Amygdala (tissue), 56 donors: ENCODE measurements at places on chromosomes 16 and 17.

- DNase-seq = no peak
Observed at GRCh38 chr16:66382966-66383299, 16.4 kb downstream of the CDH5 start.

GRCh38 chr16:77611386-77611785 lies 110.9 kb upstream of the NUDT7 start:
- no peak for DNase-seq

DNA sequence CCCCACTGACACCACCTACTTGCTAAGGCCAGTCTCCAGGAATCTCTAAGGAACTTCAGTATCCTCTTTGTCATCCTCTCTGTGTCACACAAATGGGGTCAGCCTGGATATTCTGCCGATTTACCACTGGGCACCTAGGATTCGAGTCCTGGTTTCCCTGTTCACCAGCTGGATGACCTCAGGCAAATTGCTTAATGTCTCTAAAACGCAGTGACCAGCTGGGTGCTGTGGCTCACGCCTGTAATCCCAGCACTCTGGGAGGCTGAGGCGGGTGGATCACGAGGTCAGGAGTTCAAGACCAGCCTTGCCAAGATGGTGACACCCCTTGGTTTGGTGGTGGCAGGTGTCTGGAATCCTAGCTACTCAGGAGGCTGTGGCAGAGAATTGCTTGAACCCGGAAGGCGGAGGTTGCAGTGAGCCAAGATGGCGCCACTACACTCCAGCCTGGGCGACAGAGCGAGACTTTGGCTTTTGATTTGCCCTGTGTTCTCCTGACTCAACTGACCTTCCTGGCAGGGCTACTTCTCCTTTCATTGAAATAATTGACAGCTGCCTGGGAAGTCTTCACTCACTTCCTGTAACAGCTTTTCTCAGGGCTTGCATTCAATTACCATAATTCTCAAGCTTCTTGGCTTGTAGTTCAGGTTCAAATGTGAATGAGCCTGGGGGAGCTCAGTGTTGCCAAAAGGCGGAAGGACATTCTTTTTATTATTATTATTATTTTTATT lies 15.4 kb downstream of the SYCE1L start:
- no peak for DNase-seq

GRCh38 chr17:206941-207560 lies 25.6 kb upstream of the DOC2B start:
- DNase-seq = no peak

DNA sequence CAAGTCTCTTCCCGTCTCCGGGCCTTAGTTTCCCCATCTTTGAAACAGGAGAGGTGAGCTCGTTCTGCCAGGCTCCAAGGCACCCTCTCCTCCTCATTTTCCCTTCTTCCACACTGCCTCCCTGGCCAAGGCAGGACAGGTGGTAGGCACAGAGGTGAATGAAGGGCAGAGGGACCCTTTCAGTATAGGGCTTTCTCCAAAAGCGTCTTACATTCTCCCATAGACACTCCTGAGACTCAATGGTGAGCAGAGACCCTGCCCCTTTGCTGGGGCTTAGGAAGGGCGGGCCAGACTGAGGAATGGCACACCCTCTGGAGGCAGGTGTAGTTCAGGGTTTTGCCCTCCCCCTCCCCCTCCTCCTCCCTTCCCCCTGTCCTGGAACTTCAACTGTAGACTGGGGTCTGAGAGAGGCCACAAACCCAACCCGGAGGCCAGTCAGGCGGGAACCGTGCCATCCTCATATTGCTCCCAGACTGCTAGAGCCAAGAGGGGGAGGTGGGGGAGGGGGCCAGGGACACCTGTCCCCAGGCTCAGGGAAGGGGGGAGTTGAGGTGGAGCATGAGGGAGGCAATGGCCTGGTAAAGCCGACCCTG lies 1.9 kb downstream of the PLEKHH3 start:
- no peak for DNase-seq

DNA sequence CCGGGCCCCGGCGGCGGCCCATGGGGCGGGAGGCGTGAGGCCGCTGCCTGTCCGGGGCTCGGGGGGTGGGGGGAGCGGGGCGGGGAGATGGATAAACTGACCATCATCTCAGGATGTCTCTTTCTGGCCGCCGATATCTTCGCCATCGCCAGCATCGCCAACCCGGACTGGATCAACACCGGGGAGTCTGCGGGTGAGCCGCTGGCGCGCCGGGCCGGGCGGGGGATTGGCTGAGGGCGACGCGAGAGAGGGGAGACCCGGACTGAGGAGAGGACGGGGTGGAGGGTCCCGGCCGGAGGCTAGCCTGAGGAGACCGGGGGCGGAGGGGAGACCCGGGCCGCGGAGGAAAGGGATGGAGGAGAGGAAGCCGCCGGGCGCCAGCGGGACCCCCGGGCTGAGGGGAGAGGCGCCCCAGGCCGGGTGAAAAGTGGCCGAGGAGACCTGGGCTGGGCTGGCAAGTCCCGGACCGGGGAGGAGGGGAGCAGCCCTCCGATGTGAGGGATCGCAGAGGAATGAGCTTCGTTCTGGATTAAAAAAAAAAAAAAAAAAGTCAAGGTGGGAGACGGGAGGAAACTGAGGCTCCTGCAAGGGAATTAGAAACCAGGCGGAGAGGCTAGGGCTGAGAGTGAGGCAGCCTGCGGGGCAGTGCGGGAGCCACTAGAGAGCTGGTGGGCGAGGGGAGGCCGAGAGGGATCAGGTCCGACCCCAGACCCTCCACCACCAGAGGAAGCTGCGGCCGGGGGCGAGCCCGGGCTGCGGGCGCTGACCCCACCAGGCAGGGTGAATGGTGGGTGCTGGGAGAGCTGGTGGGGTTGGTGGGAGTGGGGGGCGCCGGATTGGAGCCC lies 526 bp downstream of the MOSMO start:
- peak; percentile 21 for DNase-seq

- DNase-seq = peak; percentile 5
Observed at GRCh38 chr16:13178318-13178717, 276.9 kb downstream of the SHISA9 start.

- no peak for DNase-seq
Observed at GRCh38 chr16:47132308-47132707, 11.4 kb downstream of the NETO2 start.

DNA sequence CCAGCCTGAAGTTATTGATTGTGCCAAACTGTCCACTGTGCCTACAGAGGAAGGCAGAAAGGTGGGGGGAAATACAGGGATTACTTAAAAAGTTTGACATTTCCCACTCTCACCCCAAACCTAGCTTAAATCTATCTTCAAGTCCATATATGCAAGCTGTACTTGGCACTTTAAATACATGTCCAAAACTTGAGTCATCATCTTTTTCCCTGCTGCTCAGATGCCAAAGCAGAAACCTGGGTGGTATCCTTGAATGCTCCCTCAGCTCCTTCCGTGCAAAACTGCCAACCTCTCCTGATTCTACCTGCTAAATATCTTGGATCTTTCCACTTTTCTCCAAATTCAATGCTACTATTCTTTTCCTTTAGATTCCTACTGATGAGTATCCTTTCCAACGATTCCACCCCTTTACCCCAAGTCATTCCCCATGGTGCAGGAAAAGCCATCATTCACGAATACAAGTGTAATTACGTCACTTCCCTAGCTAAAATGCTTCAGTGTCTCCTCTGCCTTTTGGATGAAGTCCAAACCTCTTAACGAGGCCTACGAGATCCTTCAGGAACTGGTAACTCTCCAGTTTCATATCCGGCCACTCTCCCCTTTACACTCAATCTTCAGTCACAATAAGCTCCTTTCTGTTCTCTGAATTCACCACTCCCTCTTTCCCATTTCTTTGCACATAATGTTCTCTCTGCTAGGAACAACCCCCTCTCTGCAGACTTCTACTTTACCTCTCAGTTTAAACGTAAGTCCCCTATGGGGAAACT lies 9.3 kb downstream of the BECN1 start:
- no peak for DNase-seq

- no peak for DNase-seq
Observed at GRCh38 chr16:4477966-4478365, 1.8 kb downstream of the HMOX2 start.

DNA sequence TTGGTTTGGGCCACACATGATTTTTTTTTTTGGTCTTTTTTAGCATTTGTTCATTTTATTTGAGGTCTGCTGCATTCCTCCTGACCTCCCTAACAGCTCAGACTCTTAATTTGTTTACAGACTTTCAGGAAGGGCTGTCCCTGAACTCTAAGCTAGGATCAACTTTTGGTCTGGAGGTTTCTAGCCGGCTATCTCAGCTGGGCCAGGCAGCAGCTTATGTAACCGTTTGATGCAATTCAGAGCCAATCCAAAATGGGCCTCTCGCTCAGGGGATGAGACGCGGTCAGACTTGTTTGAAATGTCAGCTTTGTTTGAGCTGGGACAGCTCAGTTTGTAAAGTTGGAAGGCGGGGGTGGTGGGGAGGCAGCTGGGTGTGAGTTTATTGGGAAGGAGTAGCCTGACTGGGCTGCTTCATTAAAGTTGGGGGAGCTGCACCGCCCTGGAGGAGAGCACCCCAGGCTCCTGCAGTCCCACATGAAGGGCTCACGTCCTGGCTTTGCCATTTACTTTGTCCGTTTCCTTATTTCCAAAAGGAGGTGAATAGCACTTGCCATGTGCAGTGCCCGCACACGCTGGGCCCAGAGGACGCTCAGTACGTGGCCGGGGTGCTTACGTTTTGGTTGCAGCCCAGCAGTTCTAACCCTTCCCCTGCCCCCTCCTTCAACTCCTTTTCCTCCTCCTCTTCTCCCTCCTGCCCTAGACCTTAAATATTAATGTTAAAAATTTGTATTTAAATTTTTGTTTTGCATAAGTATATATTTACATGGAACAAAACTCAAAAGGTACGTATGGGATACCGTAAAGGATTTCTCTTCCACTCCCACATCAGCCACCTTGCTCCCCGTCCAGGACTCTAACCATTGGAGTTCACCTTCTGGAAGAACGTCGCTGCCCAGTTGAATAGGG lies 121.2 kb downstream of the SNX29 start:
- DNase-seq = peak; percentile 36

DNA sequence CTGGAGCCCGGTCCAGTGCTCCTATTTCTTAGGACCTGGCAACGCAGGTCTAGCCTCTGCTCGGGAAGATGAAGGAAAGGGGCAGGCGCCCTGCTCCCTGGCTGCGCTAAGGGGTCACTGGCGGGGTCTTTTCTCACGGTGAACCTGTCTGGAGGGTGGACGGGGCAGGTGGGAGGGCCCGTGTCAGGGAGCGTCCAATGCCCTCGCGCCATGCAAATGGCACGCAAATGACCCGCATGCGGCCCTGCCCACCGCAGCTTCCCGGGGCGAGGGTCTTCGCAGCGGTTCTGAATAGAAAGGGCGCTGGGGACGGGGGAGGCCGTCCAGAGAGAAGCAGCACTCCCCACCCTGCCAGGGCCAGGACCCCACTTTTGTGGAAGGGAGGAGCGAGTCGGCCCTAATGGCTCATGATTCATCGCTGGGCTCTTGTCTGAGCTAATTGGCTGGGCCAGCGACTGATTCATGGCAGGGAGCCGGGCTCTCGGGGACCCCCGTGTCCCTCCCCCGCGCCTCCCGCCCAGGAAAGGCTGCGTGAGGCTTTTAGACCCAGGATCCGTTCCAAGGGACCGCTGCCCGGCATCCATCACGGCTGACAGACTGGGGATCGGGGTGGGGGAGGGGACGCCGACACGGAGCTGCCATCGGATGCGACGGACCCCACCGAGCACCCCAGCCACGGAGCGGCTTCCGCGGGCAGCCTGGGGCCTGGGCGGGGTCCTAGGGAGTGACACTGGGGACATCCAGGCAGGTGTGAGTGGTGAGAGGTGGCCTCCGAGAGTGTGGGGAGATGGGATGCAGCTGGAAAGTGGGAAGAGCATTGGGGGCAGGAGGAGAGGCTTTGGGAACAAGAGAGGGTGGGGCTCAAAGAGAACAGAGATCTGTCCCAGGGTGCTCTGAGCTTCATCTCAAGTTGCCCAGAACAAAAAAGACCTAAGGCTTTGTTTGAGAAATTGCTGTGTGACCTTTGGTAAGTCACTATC lies 25.0 kb upstream of the NGFR start:
- no peak for DNase-seq

GRCh38 chr16:28933171-28933570 lies 1.4 kb downstream of the CD19 start:
- no peak for DNase-seq

DNA sequence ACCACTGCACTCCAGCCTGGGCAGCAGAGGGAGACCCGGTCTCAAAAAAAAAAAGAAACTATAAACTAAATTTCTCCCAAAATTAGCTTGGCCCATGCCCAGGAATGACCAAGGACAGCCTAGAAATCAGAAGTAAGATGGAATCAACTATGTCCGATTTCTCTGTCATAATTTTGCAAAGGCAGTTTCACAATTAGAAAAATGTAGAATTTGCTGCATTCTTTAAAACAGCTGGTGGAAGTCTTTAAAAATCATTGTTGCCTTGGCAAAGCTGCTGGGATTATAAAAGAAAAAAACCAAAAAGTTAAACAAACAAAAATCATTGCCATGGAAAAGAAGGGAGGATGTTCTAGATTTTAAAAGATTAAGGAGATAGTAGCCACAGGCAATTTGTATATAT lies 32.4 kb downstream of the WWP2 start:
- no peak for DNase-seq

DNA sequence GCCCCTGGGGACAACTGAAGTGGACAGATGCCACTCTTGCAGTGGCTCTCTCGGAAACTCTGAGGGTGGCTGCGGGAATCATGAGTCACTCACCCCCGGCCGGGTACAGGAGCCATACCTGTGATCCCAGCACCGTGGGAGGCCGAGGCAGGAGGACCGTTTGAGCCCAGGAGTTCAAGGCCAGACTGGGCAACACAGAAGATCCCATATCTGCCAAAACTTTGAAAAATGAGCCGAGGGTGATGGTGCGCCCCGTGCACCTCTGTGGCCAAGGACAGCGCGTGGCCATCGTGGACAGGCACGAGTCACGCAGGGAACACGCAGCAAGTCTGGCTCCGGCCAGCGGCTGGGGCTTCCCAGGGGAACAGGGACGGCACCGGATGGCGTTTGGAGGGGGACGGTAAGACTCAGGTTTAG lies 41.3 kb upstream of the ZC3H18 start:
- no peak for DNase-seq

DNA sequence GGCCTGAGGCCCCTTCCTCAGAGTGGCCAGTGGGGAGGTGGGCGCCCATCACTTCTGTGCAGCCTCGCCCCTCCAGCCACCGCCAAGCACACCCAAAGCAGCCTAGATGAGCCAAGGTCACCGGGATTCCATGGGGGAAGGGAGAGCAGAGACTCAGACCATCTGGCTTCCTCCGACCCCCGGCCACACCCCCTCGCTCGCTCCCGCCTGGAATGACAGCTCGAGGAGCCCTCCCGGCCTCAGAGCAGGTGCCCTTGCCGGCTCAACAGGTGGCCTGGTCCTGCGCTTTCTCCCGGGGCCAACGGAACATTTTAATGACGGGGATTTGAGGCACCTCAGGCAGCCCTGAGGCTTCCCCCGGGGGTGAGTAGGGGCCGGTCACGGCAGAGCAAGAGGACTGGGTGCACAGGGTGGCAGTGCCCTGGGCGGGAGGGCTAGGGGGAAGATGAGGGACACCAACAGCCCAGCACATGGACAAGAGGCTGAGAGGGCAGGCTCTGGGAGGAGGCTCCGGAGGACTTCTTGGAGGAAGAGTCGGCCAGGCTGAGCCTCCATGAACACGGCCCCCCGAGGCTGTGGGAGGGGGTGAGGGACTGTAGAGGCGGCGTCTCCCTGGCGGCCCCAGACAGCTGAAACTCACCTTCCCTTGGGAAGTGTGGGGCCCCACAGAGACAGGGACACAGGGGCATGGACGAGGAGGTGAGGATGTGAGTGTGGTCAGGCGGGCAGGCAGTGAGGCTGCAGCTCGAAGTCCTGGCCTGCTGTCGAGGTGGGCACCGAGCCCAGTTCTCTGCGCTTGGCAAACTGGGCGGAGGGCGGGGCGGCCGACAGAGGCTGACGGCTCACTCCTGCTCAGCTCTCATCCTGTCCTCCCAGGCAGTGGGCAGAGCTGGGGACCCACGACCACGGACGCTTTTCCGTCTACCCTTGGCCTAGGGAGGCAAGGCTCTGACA lies 12.5 kb upstream of the C1QTNF8 start:
- peak; percentile 18 for DNase-seq

- no peak for DNase-seq
Observed at GRCh38 chr17:14353861-14354474, 53.1 kb downstream of the HS3ST3B1 start.
